ENCODE measurements at places on chromosomes 12 and 14.

GRCh38 chr14:102665621-102666020 is 73.2 kb downstream of the RCOR1 start:
- DNase-seq, result no peak

DNA sequence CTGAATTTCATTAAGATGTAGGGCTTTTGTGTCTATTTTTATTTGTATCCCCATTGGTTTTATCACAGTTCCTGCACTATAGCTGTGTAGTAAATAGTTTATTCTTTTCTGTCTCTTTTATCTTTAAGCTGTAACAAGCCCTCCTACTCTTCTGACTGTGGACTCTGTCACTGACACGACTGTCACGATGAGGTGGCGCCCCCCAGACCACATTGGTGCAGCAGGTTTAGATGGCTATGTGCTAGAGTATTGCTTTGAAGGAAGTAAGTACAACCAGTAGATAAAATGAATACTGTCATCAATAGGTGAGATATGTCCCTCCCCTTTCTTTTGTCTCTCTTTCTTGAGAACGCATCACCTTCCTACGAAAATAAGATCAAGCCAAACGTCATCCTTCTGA is 34.1 kb upstream of the CHPT1 start:
- no peak for DNase-seq

- no peak for DNase-seq
Observed at GRCh38 chr14:60981633-60982455, 799 bp downstream of the SLC38A6 start.

DNA sequence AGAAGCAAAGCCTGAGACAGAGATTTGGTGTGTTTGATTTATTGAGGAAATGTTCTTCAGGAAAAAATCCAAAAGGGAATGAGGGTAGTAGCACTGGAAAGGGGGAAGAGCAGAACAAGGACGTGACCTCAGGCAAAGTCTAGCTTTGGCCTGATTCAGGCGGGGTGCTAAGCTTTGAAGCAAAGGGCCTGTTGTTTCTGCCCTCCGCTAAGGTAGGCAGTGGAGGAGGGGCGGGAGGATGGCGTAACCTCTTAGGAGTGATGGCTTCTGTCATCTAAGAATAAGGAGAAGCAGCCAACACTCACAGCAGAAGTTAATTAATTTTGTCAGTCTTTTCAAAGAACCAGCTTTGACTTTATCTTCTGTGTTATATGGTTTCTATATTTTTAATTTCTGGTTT is 20.4 kb downstream of the ABHD12B start:
- no peak for DNase-seq

GRCh38 chr12:4031703-4032291 is 158.6 kb upstream of the PARP11 start:
- DNase-seq, result no peak

DNA sequence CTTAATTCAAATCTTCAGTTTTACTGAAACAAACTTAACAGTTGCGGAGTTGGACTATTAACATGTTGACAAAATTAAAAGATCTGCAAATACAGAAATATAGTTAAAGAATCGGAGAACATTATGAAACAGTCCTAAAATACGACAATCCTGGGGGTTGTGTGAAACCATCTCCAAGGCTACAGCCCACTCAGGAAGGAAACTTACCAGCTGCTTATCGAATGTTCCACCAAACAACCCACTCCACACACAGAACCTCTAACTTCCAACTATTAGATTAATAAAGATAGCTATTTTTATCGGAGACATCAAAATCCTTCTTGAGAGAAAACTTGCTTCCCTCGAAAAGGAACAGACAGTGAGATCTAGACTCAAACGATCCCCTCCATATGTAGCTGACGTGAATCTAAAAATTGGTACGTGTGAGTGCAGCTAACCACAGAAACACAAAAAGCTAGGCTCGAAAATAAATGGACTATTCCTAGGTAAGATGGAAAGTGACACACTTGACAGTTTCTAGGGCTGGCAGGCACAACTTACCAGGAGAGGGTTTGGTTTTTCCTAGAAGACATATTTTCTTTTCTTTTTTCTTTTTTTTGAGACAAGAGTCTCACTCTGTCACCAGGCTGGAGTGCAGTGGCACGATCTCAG is 12.9 kb downstream of the VPS37B start:
- DNase-seq, result no peak

- DNase-seq, result no peak
Observed at GRCh38 chr14:105041841-105042765, 21.2 kb upstream of the CDCA4 start.

DNA sequence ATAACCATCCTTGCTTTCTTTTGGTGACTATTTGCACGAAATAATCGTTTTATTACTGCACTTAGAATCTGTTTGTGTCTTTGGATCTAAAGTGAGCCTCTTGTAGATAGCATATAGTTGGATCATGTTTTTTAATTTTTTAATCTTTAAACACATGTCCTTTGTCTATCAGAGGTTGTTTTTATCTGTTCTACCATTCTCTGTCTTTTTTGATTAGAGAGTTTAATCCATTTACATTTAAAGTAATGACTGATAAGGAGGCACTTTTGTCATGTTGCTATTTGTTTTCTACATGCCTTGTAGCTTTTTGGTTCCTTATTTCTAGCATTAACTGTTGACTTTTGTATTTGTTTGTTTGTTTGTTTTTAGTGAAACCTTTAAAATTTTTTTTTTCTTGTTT is 506.2 kb upstream of the RGS6 start:
- no peak for DNase-seq

- DNase-seq, result no peak
Observed at GRCh38 chr14:65167072-65167645, 64.8 kb upstream of the MAX start.

GRCh38 chr12:129790930-129791329 is 112.9 kb downstream of the TMEM132D start:
- DNase-seq, result no peak

DNA sequence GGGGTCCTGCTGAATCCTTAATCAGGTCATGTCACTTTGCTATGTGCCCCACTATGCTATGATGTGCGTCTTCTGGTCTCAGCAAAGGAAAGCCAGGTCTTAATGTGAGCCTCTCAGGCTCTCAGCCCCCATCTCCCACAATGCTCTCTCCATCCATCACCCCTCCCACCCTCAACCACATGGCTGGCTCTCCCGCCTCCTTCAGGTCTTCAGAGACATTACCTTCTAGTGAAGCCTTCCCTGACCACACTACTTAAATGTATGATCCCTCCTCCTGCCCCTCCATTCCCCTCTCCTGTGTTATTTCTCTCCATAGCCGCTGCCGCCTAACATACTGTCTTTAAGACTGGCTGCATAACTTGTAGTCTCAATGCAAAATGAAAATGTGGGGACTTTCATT is 50.5 kb downstream of the KRT80 start:
- no peak for DNase-seq

- DNase-seq, result no peak
Observed at GRCh38 chr12:62604373-62604772, 137.7 kb downstream of the MON2 start.

GRCh38 chr12:107461222-107461975 is 224.2 kb upstream of the PWP1 start:
- DNase-seq, result no peak

DNA sequence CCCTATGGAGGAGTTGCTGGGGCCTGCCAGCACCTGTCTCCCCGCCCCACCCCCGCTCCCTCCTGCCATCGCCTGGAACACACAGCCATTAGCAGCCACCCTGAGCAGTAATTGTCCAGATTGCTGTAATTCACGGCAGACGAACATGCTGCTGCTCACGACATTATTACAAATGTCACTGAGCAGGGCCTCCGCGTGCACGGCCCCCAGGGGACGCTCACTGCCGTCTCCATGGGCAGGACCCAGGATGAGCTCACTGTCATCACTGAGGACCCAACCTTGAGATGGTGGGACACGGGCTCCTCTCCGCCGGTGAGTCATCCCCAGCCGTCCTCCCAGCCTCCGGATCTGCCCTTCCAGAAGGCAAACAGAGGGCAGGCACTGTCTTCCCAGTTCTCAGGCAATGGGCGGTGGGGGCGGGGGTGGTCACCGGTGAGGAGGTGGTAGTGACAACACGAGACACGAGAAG is 100.4 kb downstream of the RFLNA start:
- no peak for DNase-seq

GRCh38 chr14:23431486-23431885 is 4.0 kb downstream of the MYH7 start:
- DNase-seq, result no peak

DNA sequence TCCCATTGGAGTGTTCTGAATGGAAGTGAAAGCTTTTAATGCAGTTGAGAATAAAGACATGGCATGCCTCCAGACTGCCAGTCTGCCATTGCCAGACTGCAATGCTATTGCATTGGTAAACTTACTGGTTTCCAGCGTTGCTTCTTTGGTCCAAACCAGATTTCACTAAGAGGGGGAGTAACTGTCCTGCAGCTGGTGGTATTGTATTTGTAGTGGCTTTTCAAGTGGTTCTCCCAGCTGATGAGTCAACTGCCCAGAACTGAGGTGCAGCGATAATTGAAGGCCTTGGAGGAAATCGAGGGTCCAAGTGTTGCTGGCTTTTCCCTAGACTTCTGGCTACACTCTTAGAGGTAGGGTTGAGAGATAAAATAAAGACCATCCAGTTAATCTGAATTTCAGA is 31.9 kb downstream of the ERG28 start:
- DNase-seq, result no peak

DNA sequence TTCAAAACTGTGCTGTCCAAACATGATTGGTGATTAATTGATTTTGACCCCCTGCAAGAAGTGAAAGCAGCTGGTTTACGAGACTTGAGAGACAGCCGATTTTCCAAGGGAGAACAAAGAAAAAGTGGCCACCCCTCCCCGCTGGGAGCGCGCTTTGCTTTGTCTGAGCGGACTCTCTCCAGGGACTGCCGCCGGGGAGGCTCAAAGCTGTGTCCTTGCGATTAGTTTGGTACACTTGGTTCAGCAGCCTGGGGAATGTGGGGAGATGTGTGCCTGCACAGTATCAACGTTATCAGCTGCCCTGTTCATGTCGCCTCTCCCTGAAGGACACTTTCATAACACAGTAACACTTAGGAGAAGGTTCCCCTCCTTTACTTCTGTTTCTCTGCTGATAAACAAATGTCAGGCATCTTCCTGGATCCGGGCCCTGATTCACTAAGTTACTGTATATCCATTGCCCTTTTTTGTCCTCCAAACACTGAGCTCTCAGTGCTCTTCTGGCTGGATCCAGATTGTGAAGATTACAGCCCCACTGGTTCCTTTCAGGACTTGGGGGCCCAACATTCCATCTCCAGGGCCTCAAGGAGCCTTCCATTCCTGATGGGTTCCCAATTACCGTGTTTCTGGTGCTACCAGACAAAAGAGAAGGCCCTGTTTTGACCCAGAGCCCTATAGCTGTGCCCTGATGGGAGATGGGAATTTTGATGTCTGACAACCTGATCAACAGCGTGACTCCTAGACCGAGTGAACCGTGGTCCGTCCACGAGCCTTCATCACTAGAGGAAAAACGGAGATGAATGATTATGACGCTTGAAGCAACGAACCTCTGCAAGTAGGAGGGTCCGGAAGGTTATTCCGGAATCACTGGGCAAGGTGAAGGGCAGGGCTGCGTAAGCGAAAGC is 31.7 kb upstream of the TUBA1C start:
- DNase-seq, result peak; percentile 19

DNA sequence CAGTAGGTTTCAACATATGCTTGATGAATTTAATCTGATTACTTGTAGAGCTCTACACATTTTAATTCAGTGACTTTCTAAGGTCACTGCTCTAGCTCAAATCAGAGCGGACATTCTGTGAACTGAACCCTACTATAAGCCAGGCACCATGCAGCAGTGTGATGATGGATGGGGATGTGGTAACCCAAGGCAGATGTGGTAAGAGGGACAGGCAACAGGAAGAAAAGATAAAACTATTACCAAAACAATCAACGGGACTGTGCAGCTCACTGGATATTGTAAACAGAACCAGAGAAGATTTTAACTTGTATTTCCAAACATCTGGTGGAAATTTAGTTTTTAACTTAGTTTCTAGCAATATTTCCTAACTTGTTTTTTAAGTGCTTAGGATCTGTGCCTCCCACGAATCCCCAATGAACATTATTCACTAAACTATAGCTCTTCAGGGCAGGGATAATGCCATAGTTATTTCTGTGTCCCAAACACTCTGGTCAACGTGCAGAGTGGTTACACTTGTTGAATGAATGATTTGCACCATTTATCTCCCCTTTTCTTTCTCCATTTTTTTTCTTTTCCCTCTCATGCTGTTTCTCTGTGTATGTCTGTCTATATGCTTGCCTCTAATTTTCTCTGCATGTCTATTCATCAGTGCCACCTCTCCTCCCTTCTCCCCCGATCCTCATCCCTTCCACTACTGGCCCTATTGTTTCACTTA is 3.0 kb downstream of the ERO1A start:
- no peak for DNase-seq

GRCh38 chr12:127300075-127300474 is 966.9 kb upstream of the TMEM132C start:
- no peak for DNase-seq

DNA sequence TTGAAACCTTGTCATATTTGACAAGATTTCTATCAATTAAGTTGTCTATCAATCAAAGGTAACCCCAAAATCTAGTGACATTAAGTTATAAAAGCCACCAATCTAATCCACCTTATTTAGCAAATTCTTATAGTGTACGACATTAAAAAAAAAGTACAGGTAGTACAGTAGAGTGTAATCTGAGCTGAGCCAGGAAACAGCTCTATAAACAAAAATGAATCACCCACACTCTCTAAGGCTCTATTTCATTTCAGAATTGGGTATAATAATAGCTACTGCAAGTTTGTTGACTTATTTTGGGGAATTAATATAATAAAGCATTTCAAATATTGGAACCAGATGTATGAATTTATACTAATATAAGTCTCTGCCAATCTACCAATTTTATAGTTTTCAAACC is 342.4 kb upstream of the FLRT2 start:
- no peak for DNase-seq

- no peak for DNase-seq
Observed at GRCh38 chr14:70789961-70790360, 19.4 kb downstream of the MAP3K9 start.

DNA sequence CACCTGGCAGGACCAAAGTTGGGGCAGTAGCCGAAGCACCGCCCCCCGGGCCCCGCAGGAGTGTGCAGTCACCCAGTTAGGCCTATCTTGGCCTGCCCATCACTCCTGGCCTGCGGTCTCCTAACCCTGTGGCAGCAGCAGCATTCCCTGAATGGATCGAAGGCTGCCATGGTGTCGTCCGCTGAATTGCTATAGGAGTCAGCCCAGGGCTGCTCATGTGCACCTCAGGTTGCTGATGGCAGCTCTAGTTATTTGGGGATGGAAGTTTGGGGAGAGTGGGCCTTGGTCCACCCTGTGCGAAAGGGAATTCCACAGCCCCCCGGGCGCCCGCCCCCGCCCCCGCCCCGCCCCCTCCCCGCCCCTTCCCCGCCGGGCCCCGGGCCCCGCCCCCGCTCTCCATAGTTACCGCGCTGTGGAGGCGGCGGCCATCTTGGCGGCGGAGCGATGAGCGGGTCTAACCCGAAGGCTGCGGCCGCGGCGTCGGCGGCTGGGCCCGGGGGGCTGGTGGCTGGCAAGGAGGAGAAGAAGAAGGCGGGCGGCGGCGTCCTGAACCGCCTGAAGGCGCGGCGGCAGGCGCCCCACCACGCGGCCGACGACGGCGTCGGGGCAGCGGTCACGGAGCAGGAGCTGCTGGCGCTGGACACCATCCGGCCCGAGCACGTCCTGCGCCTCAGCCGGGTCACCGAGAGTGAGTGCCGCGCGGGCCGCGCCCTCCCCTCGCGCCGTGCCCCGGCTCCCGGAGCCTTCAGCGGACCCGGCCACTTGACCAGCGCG is at the start of gene UNC119B:
Gene UNC119B (plus strand): TSS at position 428 of the 774 bp plus-strand sequence. CDS start 17 bp downstream, at position 445.
- DNase-seq, result peak; percentile 48
